RWPE1 (cell line): ENCODE measurements at places on chromosomes 3 and 15.

- DNase-seq: no peak
Measured at GRCh38 chr3:18245721-18246120, 179.4 kb downstream of the SATB1 start.

- peak; percentile 74 for DNase-seq
Measured at GRCh38 chr3:66021731-66022131, 17.0 kb downstream of the MAGI1 start.

GRCh38 chr3:41141433-41142167 lies 57.7 kb upstream of the CTNNB1 start:
- DNase-seq: no peak

- no peak for DNase-seq
Measured at GRCh38 chr3:45940781-45941365, 2.4 kb upstream of the CXCR6 start.

DNA sequence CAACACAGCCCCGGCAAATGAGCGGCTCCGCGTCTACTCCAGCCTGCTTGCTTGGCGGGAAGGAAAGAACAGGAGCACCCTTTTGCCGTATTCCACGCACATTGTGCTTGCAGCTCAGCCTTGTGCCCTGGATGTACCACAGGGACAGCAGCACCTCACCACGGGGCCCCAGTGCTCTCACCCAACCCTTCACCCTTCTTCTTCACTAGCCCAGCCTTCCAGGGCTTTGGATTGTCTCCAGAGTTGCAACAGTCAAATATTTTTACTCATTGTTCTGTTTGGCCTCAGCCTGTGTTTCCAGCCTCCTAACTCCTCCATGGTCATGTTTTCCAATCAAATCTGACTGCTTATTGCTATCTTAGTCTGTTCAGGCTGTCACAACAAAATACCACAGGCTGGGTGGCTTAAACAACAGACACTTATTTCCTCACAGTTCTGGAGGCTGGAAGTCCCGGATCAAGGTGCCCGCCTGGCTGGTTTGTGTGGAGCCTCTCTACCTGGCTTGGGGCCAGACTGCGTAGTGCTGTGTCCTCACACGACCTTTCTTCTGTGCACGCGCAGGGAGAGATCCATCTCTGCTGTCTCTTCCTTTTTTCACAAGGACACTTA lies 79.2 kb upstream of the ABHD17C start:
- DNase-seq: peak; percentile 48
